ENCODE measurements at places on chromosomes 7 and 10. TPM values are rescaled to one million over a fixed set of nuclear protein-coding genes. Genes with fewer than 3 reads are reported as not detected.

The WNT16 gene
- not detected for total RNA-seq

The DUS4L gene
- total RNA-seq, result 14.8 TPM

The JAKMIP3 gene
- 0.43 TPM for total RNA-seq

The SPDYE16 gene
- not detected for total RNA-seq

The SPDYE6 gene
- total RNA-seq, result not detected

GRCh38 chr7:134636008-134636449, 10.6 kb upstream of the BPGM start:
- DNase-seq, result no peak

- DNase-seq, result no peak
Observed at GRCh38 chr7:18004372-18004771, 23.3 kb downstream of the PRPS1L1 start.

DNA sequence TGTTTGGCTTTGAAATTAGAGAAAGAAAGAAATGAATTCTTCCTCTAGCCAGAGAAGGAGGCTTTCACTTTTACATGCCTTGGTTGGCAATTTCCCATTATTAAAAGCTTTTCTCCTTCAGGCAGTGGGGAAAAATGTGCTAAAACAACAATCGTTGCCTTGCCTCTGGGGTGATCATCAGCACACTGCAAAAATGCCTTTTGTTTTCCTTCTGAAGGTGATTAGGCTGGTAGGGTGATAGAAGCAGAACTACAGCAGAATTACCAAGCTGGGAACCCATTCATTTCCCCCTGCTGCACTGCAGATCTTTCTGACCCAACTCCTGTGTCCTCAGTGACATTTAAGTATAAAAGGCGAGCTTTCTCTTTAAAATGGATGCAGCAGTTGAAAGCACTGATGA, 22.2 kb downstream of the ANK3 start:
- DNase-seq, result no peak

- DNase-seq, result no peak
Observed at GRCh38 chr7:129661645-129662182, 50.2 kb downstream of the NRF1 start.

DNA sequence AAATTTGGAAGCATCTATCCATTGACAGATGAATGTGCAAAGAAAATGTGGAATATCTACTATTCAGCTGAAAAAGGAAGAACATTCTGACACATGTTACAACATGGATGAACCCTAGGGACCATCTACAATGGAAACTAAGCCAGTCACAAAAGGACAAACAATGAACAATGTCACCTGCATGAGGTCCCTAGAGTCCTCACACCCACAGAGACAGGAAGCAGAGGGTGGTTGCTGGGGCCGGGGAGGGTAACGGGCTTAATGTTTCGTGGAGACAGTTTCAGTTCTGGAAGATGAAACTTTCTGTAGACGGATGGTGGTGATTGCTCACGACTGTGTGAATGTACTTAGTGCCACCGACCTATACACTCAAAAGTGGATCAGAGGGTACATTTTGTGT, 282.9 kb downstream of the ADARB2 start:
- no peak for DNase-seq
